ENCODE measurements at places on chromosomes 3 and 15. TPM values are rescaled to one million over a fixed set of nuclear protein-coding genes. Genes with fewer than 3 reads are reported as not detected.

RBPMS2 gene
- total RNA-seq, result 1.9 TPM

LTK gene
- total RNA-seq, result 7.9 TPM

DNA sequence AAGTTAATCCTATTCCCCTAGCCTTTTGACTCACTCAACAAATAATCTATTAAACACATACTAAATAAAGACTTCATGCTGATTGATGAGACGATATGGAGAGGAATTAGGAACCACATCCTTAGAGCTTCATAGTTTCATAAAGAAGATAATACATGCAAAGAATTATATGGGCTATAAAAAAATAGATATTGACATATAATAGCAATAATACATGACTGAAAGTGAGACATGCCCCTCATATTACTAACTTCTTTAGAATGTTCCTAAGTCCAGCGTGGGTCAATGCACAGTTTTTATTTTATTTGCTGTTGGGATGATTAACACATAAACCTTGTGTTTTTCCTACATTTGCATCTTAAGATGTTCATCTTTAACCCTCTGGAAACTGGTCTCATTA is 32.2 kb downstream of the SUCNR1 start:
- DNase-seq, result no peak

GTF2A2 gene
- 36.9 TPM for total RNA-seq

MESP2 gene
- 0.29 TPM for total RNA-seq

DNA sequence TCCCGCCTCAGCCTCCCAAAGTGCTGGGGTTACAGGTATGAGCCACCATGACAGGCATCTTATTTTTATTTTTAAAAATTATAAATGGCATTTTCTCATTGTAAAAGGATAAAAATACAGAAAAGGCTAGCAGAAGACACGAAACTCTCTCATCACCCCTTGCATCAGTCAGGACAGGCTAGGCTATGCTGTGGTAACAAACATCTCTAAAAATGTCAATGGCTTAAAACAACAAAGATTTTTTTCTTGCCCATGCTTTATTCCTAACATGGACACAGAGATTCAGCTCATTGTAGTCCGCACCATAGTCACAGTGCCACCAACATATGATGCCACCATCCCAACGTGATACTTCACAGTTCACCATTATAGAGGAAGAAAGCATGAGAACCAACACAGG is 34.0 kb upstream of the SEMA4B start:
- no peak for DNase-seq

All from kidney epithelial cell (primary cell).